ENCODE measurements at places on chromosomes 5 and 9.

DNA sequence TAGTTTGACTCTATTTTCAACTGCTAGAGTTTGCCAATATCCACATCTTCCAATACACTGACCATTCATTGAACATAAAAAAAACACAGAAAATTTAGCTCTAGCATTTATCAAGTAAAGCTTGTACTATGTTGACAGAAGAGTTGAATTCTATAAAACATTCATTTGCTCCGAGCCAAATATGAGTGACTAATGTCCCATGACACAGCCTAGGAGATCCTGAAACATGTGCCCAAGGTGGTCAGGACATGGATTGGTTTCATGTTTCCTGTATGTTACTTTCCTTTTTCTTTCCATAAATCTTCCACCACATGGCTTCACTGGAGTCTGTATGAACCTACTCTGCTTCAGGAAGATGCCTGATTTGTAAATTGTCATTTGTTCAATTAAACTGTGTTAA is 122.4 kb upstream of the PRDM9 start:
- DNase-seq, result no peak

GRCh38 chr9:108058135-108058814 is 568.7 kb upstream of the KLF4 start:
- no peak for DNase-seq

DNA sequence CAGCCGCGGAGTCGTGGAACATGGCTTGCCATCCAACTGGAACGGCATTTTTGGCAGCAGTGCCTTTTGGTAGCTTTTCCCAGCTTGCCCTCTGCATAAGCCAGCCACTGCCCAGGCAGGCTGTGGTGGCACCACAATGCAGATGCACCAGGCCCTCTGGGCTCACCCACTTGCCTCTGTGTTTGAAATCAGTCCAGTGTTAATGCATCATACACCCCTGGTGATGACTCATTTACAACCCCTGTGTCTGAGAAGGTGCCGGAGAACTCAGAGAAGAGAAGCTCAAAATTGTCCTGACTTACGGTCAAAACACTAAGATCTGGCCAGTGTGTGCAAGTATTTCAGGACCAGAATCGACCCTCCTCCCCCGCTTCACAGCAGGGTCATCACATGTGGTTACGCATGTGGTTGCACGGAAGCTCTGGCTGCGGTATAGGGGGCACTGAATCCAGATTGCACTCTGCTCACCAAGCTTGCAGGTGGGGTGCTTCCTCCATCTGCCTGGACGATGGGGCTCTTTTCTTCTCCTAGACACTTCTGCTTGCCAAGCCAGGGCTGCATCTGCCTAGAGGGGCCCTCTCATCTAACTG is 66.5 kb upstream of the SMIM15 start:
- no peak for DNase-seq

DNA sequence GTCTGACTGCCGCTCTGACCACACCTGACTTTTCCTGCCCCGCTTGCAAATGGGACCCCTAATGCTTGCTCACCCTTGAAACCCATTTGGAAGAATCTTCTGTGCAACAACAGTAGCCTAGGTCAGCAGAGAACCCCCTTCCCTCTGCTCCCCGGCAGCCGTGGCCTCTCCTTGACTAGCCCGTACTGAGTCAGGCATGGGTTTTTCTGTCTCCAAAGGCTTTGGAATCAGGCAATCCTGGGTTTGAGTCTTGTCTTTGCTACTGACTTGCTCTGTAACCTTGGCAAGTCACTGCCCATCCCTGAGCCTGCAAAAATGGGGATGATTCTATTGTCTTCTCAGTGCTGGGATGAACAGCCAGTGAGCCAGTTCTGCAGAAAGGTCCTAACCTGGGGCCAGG is 135.4 kb downstream of the RGS3 start:
- no peak for DNase-seq

- no peak for DNase-seq
Measured at GRCh38 chr9:116100711-116101121, 52.9 kb upstream of the PAPPA start.

GRCh38 chr5:127192836-127193338 is 97.7 kb upstream of the MEGF10 start:
- no peak for DNase-seq

DNA sequence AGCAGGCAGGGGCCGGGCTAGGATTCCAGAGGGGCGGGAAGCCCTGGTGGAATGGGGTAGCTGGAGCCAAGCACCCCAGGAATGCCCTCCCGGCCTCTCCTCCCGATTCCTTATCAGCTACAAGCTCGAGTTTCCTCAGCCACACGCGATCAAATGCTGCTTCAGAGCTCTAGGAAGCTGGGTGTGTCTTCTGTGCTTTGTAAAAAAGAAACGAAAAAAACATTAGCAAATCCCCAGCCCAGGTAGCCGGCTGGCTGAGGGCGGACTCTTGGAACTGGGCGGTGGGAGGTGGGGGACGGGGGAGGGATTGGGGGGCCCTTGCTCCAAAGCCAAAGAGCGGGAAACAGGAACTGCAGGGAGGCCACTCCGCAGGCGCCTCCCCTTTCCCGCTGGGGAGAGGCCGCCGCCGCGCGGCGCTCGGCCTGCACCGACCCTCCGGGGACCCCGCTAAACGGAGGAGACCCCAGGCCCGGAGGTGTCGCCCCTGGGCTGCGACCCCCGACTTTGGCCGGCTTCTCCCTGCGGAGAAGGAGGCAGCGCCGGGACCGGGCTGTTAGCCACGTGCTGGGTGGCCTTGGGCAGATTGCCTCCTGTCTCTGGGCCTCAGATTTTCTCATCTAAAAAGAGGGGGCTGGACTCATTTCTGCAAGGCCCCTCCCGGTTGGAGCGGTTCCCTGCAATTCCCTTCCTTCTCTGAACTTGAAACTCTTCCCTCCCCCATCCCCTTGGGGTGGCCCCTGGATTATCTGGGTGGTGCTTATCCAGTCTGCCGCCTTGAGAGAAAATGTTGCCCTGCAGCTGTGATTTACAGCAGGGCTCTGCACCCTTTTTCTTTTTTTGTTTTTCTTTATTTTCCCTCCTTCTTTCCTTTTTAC is 40.9 kb upstream of the FABP6 start:
- no peak for DNase-seq

DNA sequence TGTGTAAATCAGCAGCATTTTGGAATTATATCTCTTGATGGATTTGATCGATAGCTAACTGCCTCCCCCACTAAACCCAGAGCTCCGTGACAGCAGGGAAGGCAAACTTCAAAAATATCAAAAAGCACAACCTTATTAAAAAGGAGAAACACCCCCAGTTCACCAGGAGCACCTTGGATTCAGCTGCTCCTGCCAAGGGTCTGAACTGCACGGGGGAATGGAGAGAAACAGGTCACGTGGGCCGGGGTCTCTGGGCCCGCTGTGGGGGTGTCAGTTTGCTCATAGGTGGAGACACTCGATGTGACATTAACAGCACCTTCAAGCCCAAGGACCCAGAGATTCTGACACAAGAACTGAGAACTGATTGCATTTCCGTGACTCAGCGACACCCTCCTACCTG is 1.1 kb upstream of the SLC34A1 start:
- no peak for DNase-seq

DNA sequence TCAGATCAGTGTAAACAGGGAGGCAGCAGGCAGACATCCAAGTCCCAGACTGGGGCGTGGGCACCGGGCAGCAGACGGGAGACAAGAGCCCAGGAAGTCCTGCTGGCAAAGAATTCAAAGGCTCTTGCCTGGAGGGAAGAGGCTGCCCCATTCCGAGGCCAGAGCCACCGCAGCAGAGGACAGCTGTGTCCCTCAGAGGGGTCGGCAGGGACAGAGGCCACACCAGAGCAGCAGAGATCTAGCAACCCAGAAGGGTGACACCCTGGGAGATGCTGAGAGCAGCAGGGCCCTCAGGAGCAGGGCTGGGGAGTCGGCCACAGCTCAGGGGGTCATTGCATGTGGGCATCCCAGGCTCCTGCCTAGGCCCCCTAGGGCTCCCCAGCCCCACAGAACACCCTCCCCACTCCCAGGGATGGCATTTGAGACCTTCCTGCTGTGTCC is 29.1 kb downstream of the ADAMTS2 start:
- DNase-seq, result no peak

- DNase-seq, result no peak
Measured at GRCh38 chr9:135968601-135969000, 7.4 kb upstream of the UBAC1 start.

DNA sequence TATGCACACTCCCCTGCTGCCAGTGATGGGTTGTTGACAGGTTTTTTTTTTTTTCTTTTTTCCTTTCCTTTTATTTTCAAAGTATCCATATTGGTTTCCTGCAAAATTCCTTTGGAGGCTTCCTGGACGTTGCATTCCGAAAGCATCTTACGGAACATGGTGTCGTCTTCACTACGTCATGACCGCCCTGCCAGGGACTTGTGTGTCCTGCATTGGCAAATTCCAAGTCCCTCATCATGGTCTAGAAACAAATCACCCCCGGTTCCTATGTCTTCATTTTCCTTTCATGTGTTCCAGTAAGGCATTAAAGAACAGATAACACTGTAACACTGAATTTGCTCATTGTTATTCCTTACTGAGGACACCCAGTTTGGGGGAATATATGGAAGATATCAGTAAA is 35.0 kb upstream of the ADAMTSL1 start:
- no peak for DNase-seq

- DNase-seq, result peak; percentile 30
Measured at GRCh38 chr5:140926443-140927227, 536 bp downstream of the PCDHAC1 start.

- no peak for DNase-seq
Measured at GRCh38 chr9:124298646-124299235, 41.0 kb downstream of the NEK6 start.

- DNase-seq, result no peak
Measured at GRCh38 chr9:4080921-4081895, 218.7 kb downstream of the GLIS3 start.

- DNase-seq, result no peak
Measured at GRCh38 chr5:139678751-139679750, 30.9 kb downstream of the CXXC5 start.

GRCh38 chr5:79736528-79737514 is 47.2 kb downstream of the CMYA5 start:
- DNase-seq, result no peak

GRCh38 chr9:134219646-134220060 is 55.3 kb upstream of the RNU6ATAC start:
- no peak for DNase-seq

DNA sequence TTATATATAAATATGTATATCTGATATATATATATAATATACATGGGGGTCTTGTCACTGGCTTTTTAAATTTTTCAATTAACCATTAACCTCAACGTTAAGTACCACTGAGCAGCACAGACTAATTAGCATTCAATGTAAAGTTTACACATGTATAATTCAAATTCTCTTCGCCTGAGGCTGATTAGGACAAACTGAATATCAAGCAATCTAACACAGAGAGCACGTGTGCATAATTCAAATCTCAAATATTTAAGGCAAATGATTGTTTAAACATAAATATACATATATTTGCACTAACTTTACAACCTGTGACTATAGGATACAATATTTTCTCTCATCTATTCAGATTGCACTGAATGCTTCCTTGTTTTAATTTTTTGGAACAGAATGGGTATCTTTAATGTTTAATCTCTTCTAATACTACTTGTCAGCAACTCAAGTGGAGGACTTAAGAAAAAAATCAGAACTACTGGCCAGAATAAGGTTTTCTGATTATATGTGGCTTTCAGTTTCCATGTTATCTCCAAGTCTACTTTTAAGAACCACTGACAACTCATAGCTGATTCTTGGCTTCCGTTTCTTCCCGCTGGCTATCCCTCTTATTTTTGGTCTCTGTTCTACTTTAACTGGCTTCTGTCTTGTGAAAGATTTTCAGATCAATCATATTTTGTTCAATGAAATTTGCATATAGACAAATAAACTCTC is 204.8 kb downstream of the MLLT3 start:
- DNase-seq, result no peak

GRCh38 chr5:149729150-149729549 is 960 bp upstream of the PPARGC1B start:
- DNase-seq, result no peak

GRCh38 chr5:165996201-165996875 is 2295.1 kb upstream of the WWC1 start:
- no peak for DNase-seq

- no peak for DNase-seq
Measured at GRCh38 chr9:107584944-107585343, 95.4 kb upstream of the KLF4 start.
